Breast epithelium (tissue), 4 donors: ENCODE measurements at places on chromosomes 7 and 10. TPM values are rescaled to one million over a fixed set of nuclear protein-coding genes. Genes with fewer than 3 reads are reported as not detected.

- H3K27me3 ChIP-seq, result no peaks in the 10 kb centered on the region
- peaks cover 4% of the 10 kb centered on the region for H3K4me1 ChIP-seq
- peak overlapping the region; percentile 99 for H3K27ac ChIP-seq
- no peaks in the 10 kb centered on the region for H3K36me3 ChIP-seq
- peak; percentile 96 for DNase-seq
- peak overlapping the region; percentile 95 for H3K4me3 ChIP-seq
These were observed 528 bp upstream of the TNRC18 start for GRCh38 chr7:5423976-5424748.

DNA sequence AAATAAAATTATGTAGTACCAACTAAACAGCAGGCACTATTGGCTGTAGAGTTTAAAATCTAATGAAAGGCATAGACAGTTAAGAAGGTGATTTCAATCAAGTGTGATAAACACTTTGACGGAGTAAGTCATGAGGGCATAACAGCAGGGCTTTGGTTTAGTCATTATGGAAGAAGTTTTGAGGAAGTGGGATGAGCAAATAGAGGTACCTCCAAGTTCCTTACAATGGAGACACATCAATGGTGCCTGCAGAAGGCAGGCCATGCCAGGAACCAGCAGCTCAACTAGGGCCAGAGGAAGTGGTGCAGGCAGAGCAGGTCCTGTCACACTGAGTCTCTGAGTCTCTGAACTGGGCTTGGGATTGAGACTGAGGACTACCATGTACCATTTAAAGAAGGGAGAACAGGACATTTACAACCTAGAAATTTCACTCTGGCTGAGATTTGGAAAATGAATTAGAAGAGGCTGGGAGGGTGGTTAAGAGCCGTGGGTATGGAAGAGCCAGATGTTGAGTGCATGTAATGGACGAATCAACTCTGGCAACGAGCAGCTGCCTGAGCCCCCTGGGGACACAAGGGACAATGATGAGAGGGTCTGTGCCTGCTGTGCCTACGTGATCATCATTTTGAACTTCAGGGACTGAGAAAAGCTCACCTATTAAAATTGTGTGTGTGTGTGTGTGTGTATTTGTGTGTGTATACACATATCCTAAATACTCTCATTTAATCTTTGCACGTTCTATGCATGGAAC lies 208.7 kb upstream of the POM121L12 start:
- no peaks in the 10 kb centered on the region for H3K4me1 ChIP-seq
- H3K4me3 ChIP-seq, result no peak overlapping the region
- no peak overlapping the region for H3K27ac ChIP-seq
- no peaks in the 10 kb centered on the region for H3K36me3 ChIP-seq

DNA sequence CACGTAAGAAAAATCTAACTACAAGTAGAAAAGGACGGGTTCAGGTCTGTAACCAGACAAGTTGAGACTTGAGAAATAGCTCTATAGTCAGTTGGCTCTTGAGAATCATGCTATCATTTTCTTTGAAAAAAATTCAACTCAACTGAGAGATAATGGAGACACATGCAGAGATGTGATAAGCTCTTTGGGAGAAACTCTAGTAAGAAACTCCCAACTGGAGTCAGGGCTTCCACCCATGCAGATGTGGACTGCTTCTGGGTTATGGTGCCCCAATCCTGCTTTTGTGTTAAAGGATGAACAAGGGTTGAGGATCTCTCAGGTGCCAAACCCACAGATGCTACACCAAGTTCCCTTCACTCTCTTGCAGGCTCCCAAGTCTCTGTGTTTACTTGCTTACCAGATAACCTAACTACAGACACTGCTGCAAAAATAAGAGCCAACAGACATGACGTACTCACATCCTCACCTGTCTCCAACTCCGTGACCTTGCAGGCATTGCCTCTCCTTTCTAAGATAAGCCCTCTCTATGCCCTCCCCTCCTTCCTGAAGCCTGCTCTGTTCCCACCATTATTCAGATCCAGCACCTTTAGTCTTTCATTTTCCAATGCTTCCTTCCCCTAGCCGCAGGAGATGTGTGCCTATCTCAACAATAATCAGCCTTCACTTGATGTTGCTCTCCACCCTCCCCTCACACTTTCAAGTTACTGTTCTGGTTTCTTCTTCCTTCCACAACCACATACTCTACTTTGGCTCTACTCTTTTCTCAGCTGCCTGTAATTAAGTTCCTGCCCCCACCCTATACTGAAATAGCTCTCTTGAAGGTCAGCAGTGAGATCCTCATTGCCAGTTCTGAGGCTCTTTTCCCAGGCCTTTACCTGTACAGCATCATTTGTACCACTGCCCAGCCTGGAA lies 130.0 kb downstream of the ICA1 start:
- H3K27me3 ChIP-seq, result no peaks in the 10 kb centered on the region
- H3K36me3 ChIP-seq, result no peaks in the 10 kb centered on the region
- no peak for DNase-seq

Gene C10orf53
- not detected for total RNA-seq

Gene AGR3
- 32.1 TPM for total RNA-seq

- no peak overlapping the region for H3K27ac ChIP-seq
- no peaks in the 10 kb centered on the region for H3K4me1 ChIP-seq
- H3K27me3 ChIP-seq, result no peaks in the 10 kb centered on the region
- no peak for DNase-seq
These were observed 91.2 kb downstream of the ZNF22 start for GRCh38 chr10:45091968-45092367.

DNA sequence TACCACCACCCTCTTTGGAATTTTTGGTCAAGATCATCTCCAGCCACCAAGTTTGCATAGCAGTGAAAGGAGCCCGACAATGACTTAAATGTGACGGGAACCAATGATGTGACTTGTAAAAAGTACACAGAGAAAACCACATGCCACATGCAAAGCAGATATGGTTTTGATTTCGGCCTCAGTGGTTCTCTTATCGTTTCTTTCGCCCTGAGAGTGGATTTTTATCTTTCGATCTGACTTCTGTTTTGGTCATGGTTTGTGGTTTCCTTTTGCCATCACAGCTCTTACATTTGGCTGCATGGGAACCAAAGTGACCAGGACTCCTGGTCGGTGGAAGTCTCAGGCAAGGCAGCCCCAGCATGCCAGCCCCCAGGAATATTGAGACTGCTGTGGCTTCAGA lies 31.5 kb downstream of the TCF7L2 start:
- no peak for DNase-seq
- H3K27ac ChIP-seq, result no peak overlapping the region
- no peaks in the 10 kb centered on the region for H3K4me1 ChIP-seq
- H3K27me3 ChIP-seq, result no peaks in the 10 kb centered on the region

GRCh38 chr7:87159538-87159937 lies 7.3 kb downstream of the DMTF1 start:
- no peaks in the 10 kb centered on the region for H3K36me3 ChIP-seq
- H3K27ac ChIP-seq, result no peak overlapping the region
- H3K27me3 ChIP-seq, result no peaks in the 10 kb centered on the region

Gene FHIP2A
- total RNA-seq, result 28.2 TPM

Gene ZNF655
- 129 TPM for total RNA-seq

- no peaks in the 10 kb centered on the region for H3K4me1 ChIP-seq
- no peaks in the 10 kb centered on the region for H3K36me3 ChIP-seq
- H3K27ac ChIP-seq, result no peak overlapping the region
- no peaks in the 10 kb centered on the region for H3K27me3 ChIP-seq
These were observed 12.8 kb upstream of the JMJD1C start for GRCh38 chr10:63478564-63478963.

Gene GCK
- total RNA-seq, result 1.6 TPM

Gene LBX1
- not detected for total RNA-seq

DNA sequence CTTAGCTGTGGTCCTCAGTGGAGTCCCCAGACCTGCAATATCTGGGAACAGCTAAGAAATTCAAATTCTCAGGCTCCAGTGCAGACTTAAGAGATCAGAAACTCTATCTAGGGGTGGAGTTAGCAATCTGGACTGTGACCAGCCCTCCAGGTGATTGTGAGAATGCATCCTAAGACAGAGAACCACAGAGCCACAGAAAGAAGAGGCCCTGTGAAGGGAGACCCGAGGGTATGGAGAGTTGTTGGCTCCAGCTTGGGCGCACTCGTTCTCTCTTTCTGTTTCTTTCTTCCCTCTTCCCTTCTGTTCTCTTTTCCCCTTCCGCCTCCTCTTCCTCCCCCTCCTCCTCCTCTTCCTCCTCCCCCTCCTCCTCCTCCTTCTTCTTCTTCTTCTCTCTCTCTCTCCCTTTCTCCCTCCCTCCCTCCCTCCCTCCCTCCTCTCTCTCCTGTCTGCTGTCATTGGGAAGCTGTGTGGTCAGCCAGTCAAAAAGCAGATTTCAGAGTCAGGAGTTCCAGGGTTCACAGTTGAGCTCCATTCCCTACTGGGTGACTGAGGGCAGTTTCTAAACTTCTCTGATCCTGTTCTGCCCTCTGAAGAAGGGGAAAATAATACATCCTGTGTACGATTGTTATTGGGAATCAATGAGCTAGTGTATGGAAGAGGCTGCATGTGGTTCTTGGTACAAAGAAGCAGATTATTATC lies 62.1 kb upstream of the STEAP1B start:
- H3K4me3 ChIP-seq, result no peak overlapping the region
- DNase-seq, result no peak
- no peaks in the 10 kb centered on the region for H3K36me3 ChIP-seq
- no peaks in the 10 kb centered on the region for H3K4me1 ChIP-seq
- no peaks in the 10 kb centered on the region for H3K27me3 ChIP-seq

GRCh38 chr7:56097700-56098099 lies 4.9 kb upstream of the PHKG1 start:
- H3K36me3 ChIP-seq, result no peaks in the 10 kb centered on the region
- no peak for DNase-seq
- peaks cover under 1% of the 10 kb centered on the region for H3K4me1 ChIP-seq
- H3K27ac ChIP-seq, result peak overlapping the region; percentile 45
- H3K4me3 ChIP-seq, result no peak overlapping the region
- H3K27me3 ChIP-seq, result no peaks in the 10 kb centered on the region

GRCh38 chr10:60480865-60481563 lies 91.3 kb upstream of the ANK3 start:
- peaks cover 4% of the 10 kb centered on the region for H3K4me1 ChIP-seq
- no peak overlapping the region for H3K4me3 ChIP-seq

GRCh38 chr7:732094-732541 lies 5.0 kb upstream of the PRKAR1B start:
- no peak for DNase-seq
- no peaks in the 10 kb centered on the region for H3K27me3 ChIP-seq
- H3K36me3 ChIP-seq, result no peaks in the 10 kb centered on the region
- peaks cover 4% of the 10 kb centered on the region for H3K4me1 ChIP-seq

DNA sequence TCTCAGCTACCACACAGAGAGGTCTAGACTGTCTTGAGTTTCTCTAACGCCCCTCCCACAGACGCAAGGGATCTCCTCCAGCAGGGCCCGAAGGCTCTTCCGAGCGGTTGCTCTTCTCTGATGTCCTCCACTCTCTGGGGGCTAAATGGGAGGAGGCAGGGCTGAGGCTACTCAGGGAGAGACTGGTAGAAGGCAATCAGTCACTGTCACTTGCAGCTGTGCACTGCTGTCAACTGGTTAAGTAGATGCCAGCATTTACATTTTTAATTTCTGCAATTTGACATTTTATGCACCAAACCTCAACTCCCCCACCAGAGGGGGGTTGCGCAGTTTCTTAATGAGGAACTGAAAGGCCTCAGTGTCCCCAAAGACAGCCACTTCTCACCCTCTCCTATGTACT lies 442.8 kb downstream of the PLXNA4 start:
- no peak overlapping the region for H3K4me3 ChIP-seq
- no peak for DNase-seq
- H3K4me1 ChIP-seq, result no peaks in the 10 kb centered on the region
- H3K36me3 ChIP-seq, result no peaks in the 10 kb centered on the region
- no peaks in the 10 kb centered on the region for H3K27me3 ChIP-seq

Gene CPA4
- not detected for total RNA-seq

DNA sequence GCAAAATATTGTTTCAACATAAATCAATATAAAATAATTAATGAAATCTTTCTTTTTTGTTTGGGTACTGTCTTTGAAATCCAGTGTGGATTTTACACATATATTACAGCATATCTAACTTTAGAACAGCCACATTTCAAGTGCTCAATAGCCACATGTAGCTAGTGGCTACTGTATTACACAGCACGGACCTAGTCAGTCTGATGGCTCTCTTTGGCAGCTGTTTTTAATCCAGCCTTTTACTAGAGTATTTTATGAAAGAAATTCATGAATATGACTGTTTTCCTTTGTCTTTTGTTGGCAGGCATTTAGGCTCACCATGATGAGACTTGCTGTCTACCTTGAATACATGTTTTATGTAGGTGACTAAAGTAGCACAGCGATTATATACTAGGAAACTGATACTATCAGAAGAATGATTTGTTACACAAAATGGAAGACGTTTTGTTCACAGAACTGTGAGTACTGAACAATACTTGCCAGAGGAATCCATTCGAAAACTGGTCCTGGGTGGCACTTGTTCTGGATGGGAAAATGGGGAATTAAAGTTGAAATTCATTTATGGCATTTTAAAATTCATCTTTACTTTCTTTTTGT lies 386.7 kb downstream of the PHTF2 start:
- H3K4me1 ChIP-seq, result no peaks in the 10 kb centered on the region
- H3K36me3 ChIP-seq, result no peaks in the 10 kb centered on the region
- H3K4me3 ChIP-seq, result no peak overlapping the region
- DNase-seq, result no peak
